Gastroesophageal sphincter (tissue), 4 donors: ENCODE measurements at places on chromosomes 6 and 20.
A peak's percentile ranks its signal among the peaks of the same experiment; 100 is the strongest.

- no peaks in the 10 kb centered on the region for H3K4me1 ChIP-seq
- no peak for ATAC-seq
- peaks cover 8% of the 10 kb centered on the region for H3K27me3 ChIP-seq
- no peaks in the 10 kb centered on the region for H3K36me3 ChIP-seq
- H3K4me3 ChIP-seq: peak overlapping the region; percentile 29
- H3K27ac ChIP-seq: no peak overlapping the region
Measured at GRCh38 chr6:100281471-100281901, 183.2 kb downstream of the SIM1 start.

DNA sequence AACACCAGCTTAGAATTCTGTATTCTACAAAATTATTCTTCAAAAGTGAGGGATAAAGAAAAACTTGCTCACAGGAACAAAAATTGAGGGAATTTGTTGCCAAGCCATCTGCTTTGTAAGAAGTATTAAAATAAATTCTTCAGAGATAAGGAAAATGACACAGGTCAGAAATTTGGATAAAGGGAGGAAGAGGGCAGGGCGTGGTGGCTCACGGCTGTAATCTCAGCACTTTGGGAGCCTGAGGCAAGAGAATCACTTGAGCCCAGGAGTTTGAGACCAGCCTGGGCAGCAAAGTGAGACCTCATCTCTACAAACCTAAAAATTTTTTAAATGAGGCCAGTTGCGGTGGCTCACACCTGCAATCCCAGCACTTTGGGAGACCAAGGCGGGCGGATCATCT, 11.8 kb downstream of the SMIM28 start:
- no peak overlapping the region for H3K27ac ChIP-seq
- no peaks in the 10 kb centered on the region for H3K27me3 ChIP-seq
- no peaks in the 10 kb centered on the region for H3K36me3 ChIP-seq
- H3K4me3 ChIP-seq: no peak overlapping the region
- H3K4me1 ChIP-seq: no peaks in the 10 kb centered on the region

GRCh38 chr6:25042536-25042935, 106.8 kb upstream of the RIPOR2 start:
- no peak overlapping the region for H3K4me3 ChIP-seq
- H3K27me3 ChIP-seq: peaks cover 4% of the 10 kb centered on the region
- H3K4me1 ChIP-seq: no peaks in the 10 kb centered on the region
- no peak for ATAC-seq

DNA sequence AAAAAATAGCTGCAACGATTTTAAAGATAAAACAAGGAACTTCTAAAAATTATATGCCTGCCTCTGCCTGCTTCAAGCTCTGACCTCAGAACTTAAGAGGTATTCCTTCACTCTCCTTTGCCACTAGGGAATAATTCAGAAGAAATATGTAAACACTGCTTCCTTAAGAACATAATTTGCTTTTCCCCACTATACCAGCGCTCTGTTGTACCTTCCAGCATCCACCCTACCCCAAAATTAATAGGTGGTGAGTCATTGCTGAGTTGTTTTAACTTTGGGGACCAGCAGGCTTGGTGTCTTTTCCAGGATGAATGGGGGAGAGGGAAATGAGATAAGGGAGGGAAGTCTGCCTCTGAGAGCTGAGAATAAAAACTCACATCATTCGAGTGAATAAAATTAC, 107.7 kb upstream of the ATXN1 start:
- H3K36me3 ChIP-seq: no peaks in the 10 kb centered on the region
- H3K27me3 ChIP-seq: no peaks in the 10 kb centered on the region
- no peaks in the 10 kb centered on the region for H3K4me1 ChIP-seq
- H3K27ac ChIP-seq: no peak overlapping the region
- no peak for ATAC-seq

- H3K27ac ChIP-seq: no peak overlapping the region
- no peaks in the 10 kb centered on the region for H3K4me1 ChIP-seq
- no peaks in the 10 kb centered on the region for H3K36me3 ChIP-seq
- no peak overlapping the region for H3K4me3 ChIP-seq
Measured at GRCh38 chr6:88179692-88180091, 13.5 kb upstream of the CNR1 start.

GRCh38 chr6:125869427-125869826, 78.7 kb downstream of the NCOA7 start:
- H3K27ac ChIP-seq: peak overlapping the region; percentile 54
- no peaks in the 10 kb centered on the region for H3K4me1 ChIP-seq
- H3K4me3 ChIP-seq: no peak overlapping the region
- no peaks in the 10 kb centered on the region for H3K36me3 ChIP-seq
- no peak for ATAC-seq

- peaks cover 76% of the 10 kb centered on the region for H3K27me3 ChIP-seq
- ATAC-seq: no peak
- H3K27ac ChIP-seq: no peak overlapping the region
- no peak overlapping the region for H3K4me3 ChIP-seq
- H3K4me1 ChIP-seq: no peaks in the 10 kb centered on the region
- no peaks in the 10 kb centered on the region for H3K36me3 ChIP-seq
Measured at GRCh38 chr20:59253779-59254319, 46.6 kb upstream of the EDN3 start.

DNA sequence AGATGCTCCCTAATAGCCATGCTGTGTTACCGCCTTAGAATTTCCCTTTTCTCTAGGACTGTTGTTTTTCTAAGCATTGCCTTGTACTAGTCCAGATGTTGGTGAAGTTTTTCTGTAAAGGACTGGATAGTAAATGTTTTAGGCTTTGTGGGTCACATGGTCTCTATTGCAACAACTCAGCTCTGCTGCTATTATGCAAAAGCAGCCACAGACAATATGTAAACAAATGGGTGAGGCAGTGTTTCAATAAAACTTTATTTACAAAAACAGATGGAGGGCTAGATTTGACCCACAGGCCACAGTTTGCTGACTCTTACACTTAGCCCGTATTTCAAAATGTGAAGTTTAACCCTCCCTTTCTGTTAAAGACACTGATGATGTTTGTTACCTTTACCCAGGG, 207.6 kb upstream of the MYLIP start:
- ATAC-seq: no peak
- no peaks in the 10 kb centered on the region for H3K4me1 ChIP-seq
- no peak overlapping the region for H3K27ac ChIP-seq
- no peaks in the 10 kb centered on the region for H3K27me3 ChIP-seq

DNA sequence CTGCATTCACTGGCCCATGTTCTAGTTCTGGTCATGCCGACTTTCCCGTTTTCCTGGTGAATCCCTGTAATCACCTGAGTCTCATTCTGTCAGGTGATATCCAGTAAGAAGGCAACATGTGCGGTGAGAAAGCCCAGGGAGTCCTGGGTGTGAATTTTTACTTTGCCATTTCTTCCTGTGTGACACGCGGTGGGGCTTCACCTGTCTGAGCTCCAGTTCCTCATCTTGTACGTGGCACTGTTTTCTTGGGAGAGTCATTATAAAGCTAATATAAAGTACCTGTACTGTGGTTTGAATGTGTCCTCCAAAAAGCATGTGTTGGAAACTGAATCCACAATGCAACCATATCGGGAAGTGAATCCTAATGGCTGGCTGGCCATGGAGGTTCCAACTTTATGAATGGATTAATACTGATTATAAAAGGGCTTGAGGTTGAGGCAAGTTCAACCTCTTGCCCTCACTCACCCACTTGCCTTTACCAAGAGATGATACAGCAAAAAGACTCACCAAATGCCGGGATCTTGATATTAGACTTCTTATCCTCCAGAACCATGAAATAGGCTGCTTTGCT, 5.1 kb downstream of the HLA-E start:
- H3K27ac ChIP-seq: no peak overlapping the region
- no peak for ATAC-seq
- peaks cover 38% of the 10 kb centered on the region for H3K4me1 ChIP-seq

DNA sequence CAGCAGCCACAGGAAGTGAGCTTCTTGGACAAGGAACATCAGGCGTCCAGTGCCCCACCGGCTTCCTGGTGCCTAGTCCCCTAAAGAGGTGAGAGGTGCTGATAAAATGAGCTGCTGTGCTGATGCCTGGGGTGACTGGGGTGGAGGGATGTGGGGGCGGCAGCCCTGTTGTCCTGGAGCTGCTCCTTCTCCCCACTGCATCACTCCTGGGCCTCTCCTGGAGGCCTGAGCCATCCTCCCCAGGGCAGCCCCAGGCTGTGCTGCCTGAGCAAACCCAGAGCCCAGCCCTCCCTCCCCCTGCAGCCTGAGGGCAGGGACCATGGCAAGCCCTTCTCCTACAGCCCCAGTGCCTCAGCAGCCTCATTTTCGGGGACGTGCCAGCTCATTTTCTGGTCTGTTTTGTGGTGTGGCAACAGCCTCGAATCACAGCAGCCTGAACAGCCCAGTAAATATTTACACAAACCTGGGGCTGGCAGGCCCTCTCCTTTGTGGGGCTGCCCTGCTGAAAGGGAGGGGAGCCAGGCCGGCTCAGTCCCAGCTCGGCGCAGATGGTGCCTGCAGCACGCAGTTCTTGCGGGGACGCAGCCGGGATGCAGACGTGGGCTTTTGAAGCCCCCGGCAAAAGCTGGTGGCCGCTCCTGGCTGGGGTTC, 259.9 kb downstream of the DLL1 start:
- H3K4me3 ChIP-seq: no peak overlapping the region
- H3K27me3 ChIP-seq: no peaks in the 10 kb centered on the region
- H3K36me3 ChIP-seq: no peaks in the 10 kb centered on the region
- H3K27ac ChIP-seq: no peak overlapping the region
- peaks cover 9% of the 10 kb centered on the region for H3K4me1 ChIP-seq
- no peak for ATAC-seq

DNA sequence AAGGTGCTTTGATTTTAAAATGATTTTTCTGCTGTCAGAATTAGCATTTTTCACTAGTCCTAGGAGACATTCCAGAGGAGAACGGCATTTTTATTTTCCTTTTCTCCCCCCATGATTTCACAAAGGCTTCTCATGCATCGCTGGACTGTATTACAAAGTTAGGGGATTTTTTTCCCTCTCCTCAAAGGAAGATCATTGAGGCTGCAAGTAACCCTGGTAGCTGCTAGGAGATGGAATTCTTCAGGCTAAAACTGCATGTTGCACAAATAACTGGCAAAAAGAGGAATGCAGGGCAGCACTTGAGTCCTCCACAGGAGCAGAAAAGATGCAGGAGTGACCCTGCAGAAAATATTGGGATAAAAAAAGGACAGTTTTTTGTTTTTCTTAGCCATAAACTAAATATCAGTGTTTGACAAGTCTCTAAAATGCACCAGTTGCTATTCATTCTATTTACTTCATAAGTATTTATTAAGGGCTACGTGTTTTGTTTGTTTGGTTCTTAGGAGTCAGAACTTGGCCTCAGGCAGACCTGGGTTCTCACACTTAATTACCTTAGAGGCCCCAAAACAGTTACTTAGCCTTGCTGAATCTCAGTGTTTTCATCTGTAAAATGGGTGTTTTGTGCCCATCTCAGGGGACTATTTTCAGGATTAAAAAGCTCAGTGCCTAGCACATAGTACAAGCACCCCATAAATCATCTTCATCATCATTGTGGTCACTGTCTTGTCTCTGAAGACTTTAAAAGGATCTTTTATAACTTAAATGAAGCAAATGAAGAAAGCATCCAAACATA, 144.5 kb upstream of the ID4 start:
- H3K36me3 ChIP-seq: no peaks in the 10 kb centered on the region
- H3K27ac ChIP-seq: no peak overlapping the region
- H3K4me1 ChIP-seq: no peaks in the 10 kb centered on the region
- H3K27me3 ChIP-seq: no peaks in the 10 kb centered on the region
- H3K4me3 ChIP-seq: no peak overlapping the region

DNA sequence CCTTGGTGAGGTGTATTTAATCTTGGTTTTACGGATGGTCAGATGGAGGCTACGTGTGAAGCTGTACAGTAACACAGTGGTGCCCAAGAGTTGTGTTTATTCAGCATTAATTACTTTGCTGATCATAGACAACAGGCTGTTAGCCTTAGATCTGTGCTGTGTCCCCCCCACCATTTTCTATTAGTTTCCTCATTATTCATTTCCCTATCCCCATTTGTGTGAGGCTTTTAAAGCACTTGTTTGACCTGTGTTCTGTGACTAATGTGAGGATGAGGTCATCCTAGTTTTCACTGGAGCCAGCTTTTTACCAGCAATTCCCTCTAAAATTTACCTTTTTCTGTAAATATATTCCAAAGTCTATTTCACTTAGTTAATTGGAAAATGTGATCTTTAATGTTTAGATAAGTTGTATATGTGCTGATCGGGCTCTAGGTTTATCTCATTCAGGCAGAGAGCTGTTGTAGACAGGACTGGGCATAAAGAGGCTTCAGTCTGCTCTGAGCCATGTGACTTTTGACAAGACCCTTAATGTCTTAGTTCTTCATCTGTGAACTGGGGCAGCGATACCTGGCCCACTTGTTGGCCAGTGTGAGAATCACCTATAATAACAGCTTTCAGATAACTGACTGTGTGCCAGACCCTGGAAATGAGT, 8.4 kb downstream of the MAPRE1 start:
- no peaks in the 10 kb centered on the region for H3K27me3 ChIP-seq
- H3K4me1 ChIP-seq: peaks cover 12% of the 10 kb centered on the region
- H3K4me3 ChIP-seq: no peak overlapping the region
- ATAC-seq: no peak

DNA sequence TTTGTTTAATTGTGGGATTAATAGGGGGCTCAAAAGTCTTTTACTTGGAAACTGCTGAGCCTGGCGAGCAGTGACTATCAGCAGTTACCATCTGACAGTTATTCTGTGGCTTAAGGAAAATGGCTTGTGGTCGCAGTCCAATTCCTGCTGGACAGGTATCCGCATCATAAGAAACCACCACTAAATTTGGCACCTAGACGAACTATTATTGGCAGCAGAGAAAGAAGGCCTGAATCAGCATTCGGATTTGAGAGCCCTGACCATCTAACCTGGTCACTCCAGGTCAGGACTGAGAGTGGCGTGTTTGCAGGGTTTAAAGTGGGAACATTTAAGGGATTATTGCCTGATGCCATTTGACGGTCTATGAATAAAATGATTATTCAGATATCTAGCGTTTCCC, 146.4 kb downstream of the RPS12 start:
- no peak overlapping the region for H3K27ac ChIP-seq
- no peak overlapping the region for H3K4me3 ChIP-seq
- no peaks in the 10 kb centered on the region for H3K36me3 ChIP-seq
- no peaks in the 10 kb centered on the region for H3K27me3 ChIP-seq

DNA sequence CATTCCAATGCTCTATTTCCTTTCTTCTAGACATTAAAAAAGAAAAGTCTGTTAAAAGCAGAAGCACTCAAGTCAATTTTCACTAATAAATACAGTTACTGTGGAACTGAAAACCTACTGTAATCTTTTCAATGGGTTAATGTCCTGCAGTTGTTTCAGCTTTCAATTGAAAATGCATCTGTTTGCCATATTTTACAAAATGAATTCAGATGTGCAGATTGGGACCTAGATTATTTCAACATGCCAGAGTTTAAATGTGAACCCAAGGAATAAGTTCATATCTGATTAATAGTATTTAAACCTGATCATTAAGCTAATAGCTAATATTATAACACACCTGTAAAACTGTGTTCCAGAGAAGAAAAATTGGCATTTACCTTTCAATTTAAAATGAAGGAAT, 9.7 kb downstream of the SUPT3H start:
- no peaks in the 10 kb centered on the region for H3K4me1 ChIP-seq
- H3K4me3 ChIP-seq: no peak overlapping the region
- no peak for ATAC-seq
- H3K27me3 ChIP-seq: no peaks in the 10 kb centered on the region
- no peaks in the 10 kb centered on the region for H3K36me3 ChIP-seq

GRCh38 chr6:37979392-37980221, 160.1 kb downstream of the ZFAND3 start:
- H3K27me3 ChIP-seq: no peaks in the 10 kb centered on the region
- no peak for ATAC-seq
- H3K27ac ChIP-seq: no peak overlapping the region
- no peaks in the 10 kb centered on the region for H3K36me3 ChIP-seq
- H3K4me3 ChIP-seq: no peak overlapping the region

- H3K4me1 ChIP-seq: no peaks in the 10 kb centered on the region
- no peak overlapping the region for H3K4me3 ChIP-seq
- no peak overlapping the region for H3K27ac ChIP-seq
Measured at GRCh38 chr6:127897484-127897883, 3.4 kb downstream of the THEMIS start.
